ENCODE measurements at places on chromosomes 2 and 18. TPM values are rescaled to one million over a fixed set of nuclear protein-coding genes. Genes with fewer than 3 reads are reported as not detected.
A peak's percentile ranks its signal among the peaks of the same experiment; 100 is the strongest.

GRCh38 chr2:129565551-129566109 lies 413.8 kb upstream of the RAB6C start:
- no peak for DNase-seq

The PNKD gene
- 26.5 TPM for total RNA-seq

DNA sequence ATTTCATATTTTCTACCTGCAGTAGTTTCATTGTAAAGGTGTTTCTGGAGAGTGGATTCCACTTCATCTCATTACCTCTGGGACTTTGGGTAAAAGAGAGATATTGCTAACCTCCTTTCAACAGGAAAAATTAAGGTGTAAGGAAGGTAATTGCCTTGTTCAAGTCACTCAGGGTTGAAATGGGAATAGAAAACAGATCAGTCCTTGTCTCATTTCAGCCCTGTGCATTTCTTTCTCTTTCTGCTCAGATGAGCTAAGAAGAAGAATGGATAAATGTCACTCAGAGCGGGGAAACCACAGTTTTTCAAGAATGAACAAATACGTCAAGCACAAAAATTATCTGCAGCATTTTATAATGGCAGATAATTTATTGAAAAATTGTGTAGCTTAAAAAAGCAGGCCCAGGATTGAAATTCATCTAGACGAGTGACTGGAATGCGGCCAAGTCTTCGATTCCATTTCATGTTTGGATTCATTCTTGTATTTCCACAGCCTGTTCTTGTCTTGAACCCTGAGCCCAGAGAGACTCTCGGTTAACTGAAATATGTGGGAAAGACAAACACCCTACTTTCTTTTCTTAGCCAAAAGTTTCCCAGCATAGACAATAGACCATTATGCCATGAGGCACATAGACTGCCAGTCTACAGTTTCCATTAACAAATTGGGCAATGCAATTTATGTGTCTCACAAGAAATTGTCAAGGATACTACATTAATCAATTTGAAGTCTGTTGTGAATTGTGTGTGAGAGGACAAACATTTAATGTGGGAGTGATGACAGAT lies 107.9 kb downstream of the POLE4 start:
- DNase-seq: no peak

GRCh38 chr2:46847726-46848412 lies 67.7 kb downstream of the MCFD2 start:
- no peak for DNase-seq

The SERPINB10 gene
- not detected for total RNA-seq

DNA sequence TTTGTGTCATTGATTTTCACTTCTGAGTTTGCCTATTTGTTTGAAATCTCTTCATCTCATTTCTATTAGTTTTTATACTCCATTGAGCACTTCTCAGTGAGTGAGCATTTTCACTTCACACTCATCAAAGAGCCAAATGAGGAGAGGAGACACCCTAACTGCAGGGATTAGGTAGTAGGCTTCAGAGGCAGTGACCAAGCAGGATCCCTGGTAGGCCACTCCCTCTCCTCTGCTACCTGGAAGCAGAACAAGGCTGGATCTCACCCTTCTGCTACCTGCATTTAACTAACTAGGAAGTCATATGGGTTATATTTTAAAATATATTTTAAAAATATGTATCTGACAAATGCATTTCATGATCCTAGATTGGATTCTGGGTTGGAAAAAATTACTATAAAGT lies 52.7 kb downstream of the SEMA4F start:
- no peak for DNase-seq

DNA sequence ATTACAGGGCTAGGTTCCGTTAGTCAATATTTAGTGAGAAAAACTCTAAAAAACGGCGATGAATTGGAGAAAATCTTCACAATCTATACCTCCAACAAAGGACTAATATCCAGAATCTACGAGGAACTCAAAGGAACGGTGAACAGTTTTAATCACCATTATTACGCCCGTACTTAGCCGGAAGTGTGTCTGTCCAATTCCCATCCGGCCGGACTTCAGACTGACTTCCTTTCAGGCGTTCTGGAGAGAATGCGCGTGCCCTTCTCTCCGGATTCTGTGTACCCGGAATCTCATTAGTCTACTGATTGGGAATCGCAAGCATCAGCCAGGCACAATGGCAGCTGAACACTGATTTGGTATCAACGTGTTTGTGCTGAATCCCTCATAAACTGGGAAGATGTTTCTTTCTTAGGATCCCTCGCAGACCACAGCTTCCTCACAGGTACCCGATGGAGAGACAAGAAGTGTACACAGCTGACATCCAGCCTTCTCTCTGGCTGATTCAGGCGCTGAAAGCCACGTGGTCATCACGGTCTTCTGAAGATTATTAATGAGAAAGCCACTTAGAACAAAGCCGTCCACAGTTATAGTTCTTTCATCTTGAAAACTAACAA lies 239.9 kb downstream of the ZNF516 start:
- DNase-seq: no peak

DNA sequence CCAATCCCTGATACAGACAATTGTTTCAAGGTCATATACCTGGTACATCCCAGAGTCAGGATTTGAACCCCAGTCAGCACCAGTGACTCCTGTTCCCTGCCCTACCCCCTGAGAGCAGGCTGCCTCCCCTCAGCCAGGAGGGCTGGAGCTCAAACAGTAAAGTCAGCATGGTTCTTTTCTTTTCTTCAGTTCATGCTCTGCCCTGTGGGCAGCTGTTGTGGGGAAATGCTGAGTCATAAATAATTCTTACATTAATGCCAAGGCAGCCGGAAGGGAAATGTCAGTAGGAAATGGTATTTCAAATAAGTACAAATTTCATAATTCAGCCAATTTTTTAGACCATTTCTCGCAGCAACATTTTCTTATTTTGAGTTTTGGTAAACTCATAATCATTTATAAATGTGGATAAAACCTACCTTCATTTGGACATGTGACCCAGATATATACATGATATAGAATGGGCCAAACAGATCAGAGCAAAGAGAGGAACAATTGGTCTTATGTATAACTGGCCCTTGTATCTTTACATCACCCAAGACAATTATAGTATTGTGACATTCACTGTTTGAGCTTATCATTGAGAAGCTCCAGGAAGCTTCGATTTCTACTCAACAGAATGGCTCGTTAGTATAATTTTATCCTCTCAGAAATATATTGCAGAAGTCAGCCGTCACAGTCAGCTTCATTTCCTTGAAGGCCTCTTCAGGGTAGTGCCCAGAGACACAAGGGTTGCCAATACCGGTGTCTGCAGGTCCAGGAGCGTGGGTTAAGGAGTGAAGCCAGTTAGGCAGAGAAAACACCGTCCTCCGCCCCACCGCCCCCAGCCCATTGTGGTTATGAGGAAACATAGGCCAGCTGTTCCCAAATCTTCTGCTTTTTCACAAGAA lies 28.0 kb upstream of the SCYGR1 start:
- DNase-seq: peak; percentile 83

DNA sequence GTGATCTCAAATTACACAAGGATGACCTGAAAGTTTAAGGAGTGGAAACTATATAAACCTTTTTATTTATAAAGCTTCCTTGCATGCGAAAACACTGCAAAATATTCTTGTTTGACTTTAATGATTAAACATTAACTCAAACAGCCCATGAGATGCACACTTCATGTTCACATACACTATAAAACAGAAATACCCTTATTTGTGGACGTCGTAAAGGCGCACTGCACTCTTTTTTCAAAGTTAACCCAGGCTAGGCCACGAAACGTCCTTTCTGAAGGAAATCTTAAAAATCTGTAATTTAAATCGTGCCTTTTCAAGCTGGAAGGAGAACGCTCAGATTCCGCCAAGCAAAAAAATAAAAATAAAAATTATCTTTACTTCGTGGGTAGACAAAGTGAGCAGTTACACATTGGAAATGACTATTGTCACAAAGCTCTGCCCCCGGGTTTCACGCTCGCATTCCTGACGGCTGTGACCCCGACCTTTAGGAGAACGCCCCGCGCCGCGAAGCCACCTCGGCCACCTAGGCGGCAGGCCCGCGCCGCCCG lies 728 bp downstream of the FAM168B start:
- DNase-seq: peak; percentile 20

DNA sequence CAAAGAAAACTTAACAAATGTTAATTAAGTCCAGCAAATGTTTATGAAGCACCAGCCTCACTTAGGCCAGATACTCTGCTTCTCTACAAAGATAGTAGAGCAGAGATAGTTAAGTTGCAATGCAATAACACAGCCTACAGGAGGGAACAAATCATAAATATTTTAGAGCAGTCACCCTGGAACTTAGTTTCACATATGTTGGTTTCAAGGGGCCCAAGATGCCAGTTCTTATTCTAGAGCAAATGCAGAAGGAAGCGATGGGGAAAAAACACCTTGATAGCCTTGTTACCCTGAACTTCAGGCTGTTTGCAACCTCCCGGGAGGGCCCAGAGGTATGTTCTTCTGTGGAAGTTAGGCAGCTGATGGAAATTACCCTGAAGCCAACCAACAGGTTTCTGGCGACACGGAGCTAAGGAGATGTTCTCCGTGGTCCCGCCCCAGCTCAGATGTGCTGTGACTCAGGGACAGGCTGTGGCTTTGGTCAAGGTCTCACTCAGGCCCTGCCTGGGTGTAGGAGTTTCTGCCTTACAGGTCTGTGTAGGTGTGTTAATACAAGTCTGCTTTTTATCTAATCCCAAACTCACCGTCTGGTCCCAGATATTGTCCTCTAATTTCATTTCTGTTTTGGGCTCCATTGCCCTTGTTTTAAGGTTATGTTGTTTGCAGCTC lies 3.8 kb downstream of the CTIF start:
- DNase-seq: no peak

DNA sequence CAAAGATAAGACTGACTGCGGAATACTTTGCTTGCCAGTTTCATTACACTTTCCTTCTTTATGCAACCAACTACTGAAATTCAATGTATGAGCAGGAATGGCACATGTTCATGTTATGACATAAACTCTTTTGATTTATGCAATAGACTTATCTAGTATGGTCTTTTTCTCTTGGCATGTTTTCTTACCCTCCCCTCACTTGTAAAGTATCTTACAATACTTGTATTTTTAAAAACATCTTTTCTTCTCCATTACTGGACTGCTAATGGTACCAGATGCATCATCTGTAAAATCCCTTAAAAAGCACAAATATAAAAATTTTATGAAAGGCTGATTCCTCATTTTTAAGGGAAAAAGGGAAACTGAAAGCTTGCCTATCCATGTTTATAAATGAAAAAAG lies 373.8 kb downstream of the ZEB2 start:
- no peak for DNase-seq

DNA sequence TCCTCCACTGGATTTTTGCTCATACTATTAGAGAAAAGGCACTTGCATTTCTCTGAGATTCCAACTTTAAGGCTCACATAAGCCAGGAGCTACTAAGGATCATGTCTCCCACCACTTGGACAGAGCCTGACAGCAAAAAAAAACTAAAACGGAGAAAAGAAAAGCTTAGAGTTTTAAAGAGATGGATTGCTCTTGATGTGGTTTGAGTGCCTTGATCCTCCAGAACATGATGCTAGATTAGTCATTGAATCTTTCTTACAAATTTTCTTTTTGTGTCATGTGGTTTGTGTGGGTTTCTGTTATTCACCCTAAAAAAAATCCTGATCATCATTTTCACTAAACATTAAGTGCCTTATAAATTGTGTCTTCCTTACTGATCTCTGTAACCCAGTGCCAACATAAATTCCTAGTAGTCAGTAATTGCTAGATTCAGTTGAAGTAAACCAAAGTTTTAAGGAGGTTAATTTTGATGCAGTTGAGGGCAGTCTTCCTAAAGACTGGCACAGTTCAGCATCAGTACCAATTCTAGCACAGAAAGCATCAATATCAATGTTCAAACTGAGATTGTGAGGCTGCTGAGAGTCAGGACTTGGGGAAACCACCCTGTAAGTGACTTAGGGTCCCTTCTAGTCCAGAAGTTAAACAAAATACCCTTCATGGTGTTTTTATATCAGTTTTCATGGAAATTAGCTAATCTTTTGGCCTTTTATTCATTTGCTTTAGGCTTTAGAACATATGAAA lies 206.3 kb downstream of the RAD51AP2 start:
- no peak for DNase-seq

GRCh38 chr2:2827761-2828221 lies 496.7 kb upstream of the MYT1L start:
- DNase-seq: no peak

The CASP10 gene
- total RNA-seq: 68.7 TPM

GRCh38 chr2:215619989-215620388 lies 184.1 kb upstream of the FN1 start:
- DNase-seq: no peak

The TMEM163 gene
- total RNA-seq: 0.09 TPM

DNA sequence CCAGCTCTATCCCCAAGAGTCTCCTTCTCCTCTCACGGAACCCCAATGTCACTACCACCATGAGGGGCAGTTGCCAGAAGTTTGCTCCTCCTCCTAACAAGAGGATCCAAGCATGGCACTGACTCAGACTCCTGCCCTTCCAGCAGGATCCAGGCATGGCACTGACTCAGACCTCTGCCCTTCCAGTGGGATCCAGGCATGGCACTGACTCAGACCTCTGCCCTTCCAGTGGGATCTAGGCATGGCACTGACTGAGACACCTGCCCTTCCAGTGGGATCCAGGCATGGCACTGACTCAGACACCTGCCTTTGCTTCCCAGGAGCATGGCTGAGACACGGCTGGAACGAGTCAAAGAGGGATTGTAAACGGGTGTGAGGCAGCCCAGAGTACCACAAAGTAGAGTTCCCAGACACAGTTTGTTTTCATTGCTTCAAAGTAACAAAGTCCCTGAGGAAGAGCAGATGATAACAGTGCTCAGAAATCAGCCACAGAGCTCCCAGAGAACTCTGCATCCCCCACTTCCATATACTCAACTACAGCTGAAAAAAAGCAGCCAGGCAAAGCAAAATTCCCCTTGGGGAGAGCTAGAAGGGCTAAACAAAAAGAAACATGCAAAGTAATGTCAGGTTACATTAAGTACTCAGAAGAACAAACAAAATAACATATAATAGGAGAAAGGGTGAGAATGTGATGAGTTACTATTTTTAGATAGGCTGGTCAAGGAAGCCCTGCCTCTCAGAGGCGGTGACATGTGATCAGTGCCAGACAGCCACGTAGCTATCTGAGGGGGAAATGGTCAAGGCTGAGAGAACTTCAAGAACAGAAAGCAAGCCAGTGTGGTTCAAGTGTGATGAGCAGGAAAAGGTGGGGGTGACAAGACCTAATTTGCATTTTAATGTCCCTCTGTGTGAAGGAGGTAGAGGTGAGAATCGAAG lies 3.0 kb downstream of the BUB1 start:
- DNase-seq: peak; percentile 75

GRCh38 chr2:42960002-42960841 lies 167.8 kb upstream of the HAAO start:
- DNase-seq: no peak

- DNase-seq: no peak
Observed at GRCh38 chr2:138223319-138223718, 259.0 kb downstream of the HNMT start.

DNA sequence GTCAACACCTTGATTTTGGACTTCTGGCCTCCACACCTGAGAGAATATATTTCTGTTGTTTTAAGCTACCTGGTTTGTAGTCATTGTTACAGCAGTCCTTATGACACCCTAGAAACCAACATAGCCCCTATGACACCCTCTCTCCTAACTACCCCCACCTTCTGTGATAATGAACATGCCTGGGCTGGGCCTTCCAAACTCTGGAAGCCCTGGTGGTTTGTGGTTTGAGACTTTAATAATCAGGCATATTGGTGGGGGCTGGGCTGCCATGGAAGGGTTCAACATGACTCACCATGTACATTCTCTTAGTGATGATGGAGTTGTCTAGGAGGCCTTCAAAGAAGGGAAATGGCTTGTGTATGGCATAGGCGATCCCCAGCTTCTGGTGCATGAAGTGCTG lies 3.3 kb downstream of the SP110 start:
- DNase-seq: no peak

- peak; percentile 8 for DNase-seq
Observed at GRCh38 chr18:29979881-29980280, 1062.7 kb downstream of the DSC3 start.

- peak; percentile 68 for DNase-seq
Observed at GRCh38 chr2:197137231-197137630, 173.3 kb downstream of the ANKRD44 start.

Data from dermis blood vessel endothelial cell (primary cell).